NCI-H460 (cell line): ENCODE measurements at places on chromosomes 4 and X. TPM values are rescaled to one million over a fixed set of nuclear protein-coding genes. Genes with fewer than 3 reads are reported as not detected.

CXorf49 gene
- not detected in 2 replicates for total RNA-seq

PCDH7 gene
- 5.7 TPM in 2 replicates for total RNA-seq

RHOXF2B gene
- total RNA-seq = 0.23 TPM in 1 of 2 replicates, not detected in the other

ANOS1 gene
- total RNA-seq = not detected in 2 replicates

MAGEC2 gene
- not detected in 2 replicates for total RNA-seq

CTAG2 gene
- total RNA-seq = not detected in 2 replicates

RAB40A gene
- 0.05 TPM in 1 of 2 replicates, not detected in the other for total RNA-seq
